NCI-H1694 (cell line): ENCODE measurements at places on chromosomes 7 and 10.
A peak's percentile ranks its signal among the peaks of the same experiment; 100 is the strongest.

- DNase-seq, result no peak
Observed at GRCh38 chr7:107045980-107046379, 1.5 kb downstream of the PRKAR2B start.

- DNase-seq, result no peak
Observed at GRCh38 chr7:114141415-114141814, 222.6 kb upstream of the PPP1R3A start.

- no peak for DNase-seq
Observed at GRCh38 chr7:28711114-28711513, 247.0 kb downstream of the TRIL start.

DNA sequence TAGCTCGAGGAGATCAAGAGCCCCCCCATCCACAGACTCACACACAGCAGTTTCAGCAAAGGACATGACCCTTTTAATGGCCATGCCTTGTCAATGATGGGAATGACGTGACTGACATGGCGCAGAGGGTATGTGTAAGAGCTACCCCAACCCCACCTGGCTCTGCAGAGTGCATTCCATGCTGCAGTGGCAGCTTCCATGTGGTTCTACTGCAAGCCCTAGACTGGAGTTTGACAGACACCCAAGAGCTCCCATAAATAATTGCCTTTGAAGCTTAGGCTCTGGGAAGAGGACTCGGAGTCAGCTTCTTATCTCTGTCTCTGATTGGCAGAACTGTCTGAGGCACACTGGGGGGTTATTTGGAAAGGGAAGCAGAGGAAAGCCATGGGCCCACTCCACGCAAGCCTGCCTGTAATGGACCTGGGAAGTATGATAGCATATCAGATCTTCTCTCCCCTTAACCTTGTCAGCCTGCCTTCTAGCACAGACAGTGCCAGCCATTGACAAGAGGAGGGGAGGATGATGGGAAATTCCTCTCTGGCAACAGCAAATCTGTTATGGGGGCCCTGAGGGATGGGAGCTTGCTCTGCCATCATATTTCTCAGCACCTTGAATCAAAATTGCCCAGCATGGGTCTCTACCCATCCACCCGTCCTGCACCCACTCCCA lies 478.5 kb upstream of the PODXL start:
- DNase-seq, result no peak

GRCh38 chr10:116708391-116708821 lies 34.0 kb downstream of the HSPA12A start:
- DNase-seq, result no peak

GRCh38 chr10:7520507-7521485 lies 110.0 kb upstream of the SFMBT2 start:
- DNase-seq, result no peak

DNA sequence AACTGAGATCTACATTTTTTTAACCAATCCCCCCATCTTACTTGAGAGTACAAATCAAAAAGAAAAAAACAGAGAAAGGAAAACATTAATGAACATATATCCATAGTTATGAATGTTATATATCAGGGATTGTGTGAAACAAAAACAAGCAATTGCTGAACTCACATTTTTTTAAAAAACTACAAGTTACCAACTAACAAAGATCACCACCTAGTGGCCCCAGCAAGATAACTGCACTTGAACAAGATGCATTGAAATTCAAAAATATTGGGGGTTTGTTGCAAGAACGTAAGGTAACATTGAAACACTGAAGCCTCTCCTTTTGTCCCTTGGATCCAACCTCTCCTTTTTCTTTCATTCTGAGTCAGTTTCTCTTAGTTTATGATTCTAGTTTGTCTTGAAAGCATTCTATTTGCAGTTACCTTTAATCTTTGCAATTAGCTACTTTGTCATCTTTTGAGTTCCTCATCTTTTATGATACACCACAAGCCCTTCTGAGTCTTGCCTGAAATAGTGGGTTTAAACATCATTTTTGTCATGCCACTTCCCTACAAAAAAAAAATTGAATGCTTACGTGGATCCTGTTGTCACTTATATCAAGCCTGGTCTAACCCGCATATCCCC lies 87.3 kb upstream of the TES start:
- DNase-seq, result peak; percentile 17

GRCh38 chr10:71767420-71768035 lies 5.8 kb downstream of the VSIR start:
- no peak for DNase-seq

GRCh38 chr7:111108496-111108895 lies 17.6 kb downstream of the LRRN3 start:
- DNase-seq, result no peak
